Hepatocyte (in vitro differentiated cells): ENCODE measurements at places on chromosomes 3 and 15.

DNA sequence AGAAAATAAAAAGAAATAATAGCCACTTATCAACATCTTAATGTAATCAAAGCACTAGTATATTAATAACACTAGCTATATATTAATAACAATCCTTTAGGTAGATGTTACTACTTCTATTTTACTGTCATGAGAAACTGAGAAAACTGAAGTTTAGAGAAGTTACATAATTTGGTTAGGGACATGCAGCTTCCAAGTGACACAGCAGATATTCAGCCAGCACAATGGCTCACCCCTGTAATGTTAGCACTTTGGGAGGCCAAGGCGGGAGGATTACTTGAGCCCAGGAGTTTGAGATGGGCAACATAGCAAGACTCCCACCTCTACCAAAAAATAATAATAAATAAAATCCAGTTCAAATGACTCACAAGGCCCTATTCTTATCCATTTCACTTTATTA, 1.9 kb upstream of the UBR1 start:
- DNase-seq = no peak
- H3K27me3 ChIP-seq = no peaks in the 10 kb centered on the region
- H3K27ac ChIP-seq = no peak overlapping the region
- no peak overlapping the region for H3K4me3 ChIP-seq

- DNase-seq = no peak
- peak overlapping the region; percentile 72 for H3K27ac ChIP-seq
- no peaks in the 10 kb centered on the region for H3K36me3 ChIP-seq
- H3K4me3 ChIP-seq = no peak overlapping the region
- H3K27me3 ChIP-seq = no peaks in the 10 kb centered on the region
These were observed 26.7 kb downstream of the TBC1D2B start for GRCh38 chr15:78050826-78051225.

DNA sequence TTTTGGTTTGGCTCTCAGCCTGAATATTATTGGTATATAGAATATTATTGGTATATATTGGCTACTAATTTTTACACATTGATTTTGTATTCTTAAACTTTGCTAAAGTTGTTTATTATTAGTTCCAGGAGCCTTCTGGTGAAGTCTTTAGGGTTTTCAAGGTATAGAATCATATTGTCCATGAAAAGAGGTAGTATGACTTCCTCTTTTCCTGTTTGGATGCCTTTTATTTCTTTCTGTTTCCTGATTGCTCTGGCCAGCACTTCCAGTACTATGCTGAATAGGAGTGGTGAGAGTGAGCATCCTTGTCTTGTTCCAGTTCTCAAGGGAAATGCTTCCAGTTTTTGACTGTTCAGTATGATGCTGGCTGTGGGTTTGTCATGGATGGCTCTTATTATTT, 107.3 kb upstream of the LIPC start:
- no peak overlapping the region for H3K27ac ChIP-seq
- H3K4me3 ChIP-seq = no peak overlapping the region

GRCh38 chr3:21795921-21796320, 44.9 kb upstream of the ZNF385D start:
- no peaks in the 10 kb centered on the region for H3K36me3 ChIP-seq
- no peak overlapping the region for H3K4me3 ChIP-seq
- H3K27ac ChIP-seq = no peak overlapping the region

- H3K4me1 ChIP-seq = peaks cover 38% of the 10 kb centered on the region
- no peak overlapping the region for H3K27ac ChIP-seq
- DNase-seq = no peak
- H3K4me3 ChIP-seq = no peak overlapping the region
- H3K36me3 ChIP-seq = no peaks in the 10 kb centered on the region
These were observed 4.9 kb downstream of the NT5DC2 start for GRCh38 chr3:52528586-52529375.

- H3K4me3 ChIP-seq = no peak overlapping the region
- no peaks in the 10 kb centered on the region for H3K4me1 ChIP-seq
- no peak overlapping the region for H3K27ac ChIP-seq
- no peaks in the 10 kb centered on the region for H3K36me3 ChIP-seq
- no peaks in the 10 kb centered on the region for H3K27me3 ChIP-seq
These were observed 333.8 kb downstream of the EPHB1 start for GRCh38 chr3:135128818-135129217.

DNA sequence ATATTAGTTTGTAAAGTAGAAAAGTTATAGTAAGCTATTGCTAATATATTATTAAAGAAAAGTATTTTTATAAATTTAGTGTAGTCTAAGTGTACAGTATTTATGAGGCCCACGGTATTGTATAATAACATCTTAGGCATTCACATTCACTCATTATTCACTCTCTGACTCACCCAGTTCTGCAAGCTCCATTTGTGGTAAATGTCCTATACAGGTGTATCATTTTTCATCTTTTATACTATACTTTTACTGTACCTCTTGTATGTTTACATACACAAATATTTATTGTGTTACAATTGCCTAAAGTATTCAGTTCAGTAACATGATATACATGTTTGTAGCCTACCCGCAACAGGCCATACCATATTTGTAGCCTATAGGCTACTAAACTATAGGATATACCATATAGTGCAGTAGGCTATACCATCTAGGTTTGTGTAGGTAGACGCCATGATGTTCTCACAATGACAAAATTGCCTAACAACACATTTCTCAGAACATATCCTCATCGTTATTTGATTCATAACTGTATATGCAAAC, 246.8 kb upstream of the ALCAM start:
- no peak for DNase-seq
- H3K4me1 ChIP-seq = no peaks in the 10 kb centered on the region

- H3K27me3 ChIP-seq = no peaks in the 10 kb centered on the region
- DNase-seq = no peak
- no peak overlapping the region for H3K4me3 ChIP-seq
These were observed 273.2 kb downstream of the PDZRN3 start for GRCh38 chr3:73351423-73352071.

- no peak for DNase-seq
- H3K4me3 ChIP-seq = no peak overlapping the region
- no peaks in the 10 kb centered on the region for H3K36me3 ChIP-seq
These were observed 55.3 kb upstream of the ITGA11 start for GRCh38 chr15:68487087-68487843.

GRCh38 chr3:56754741-56755417, 46.9 kb downstream of the ARHGEF3 start:
- no peaks in the 10 kb centered on the region for H3K27me3 ChIP-seq
- H3K4me1 ChIP-seq = peaks cover 7% of the 10 kb centered on the region
- no peak overlapping the region for H3K4me3 ChIP-seq
- no peak overlapping the region for H3K27ac ChIP-seq

- no peak for DNase-seq
- H3K4me3 ChIP-seq = no peak overlapping the region
- H3K27me3 ChIP-seq = peaks cover 12% of the 10 kb centered on the region
- no peaks in the 10 kb centered on the region for H3K4me1 ChIP-seq
- no peaks in the 10 kb centered on the region for H3K36me3 ChIP-seq
These were observed 142.8 kb downstream of the POLR2M start for GRCh38 chr15:57849317-57849716.

- no peaks in the 10 kb centered on the region for H3K27me3 ChIP-seq
- H3K4me1 ChIP-seq = peaks cover 27% of the 10 kb centered on the region
- DNase-seq = peak; percentile 15
These were observed 107.9 kb downstream of the P3H2 start for GRCh38 chr3:190012784-190013183.

- no peaks in the 10 kb centered on the region for H3K36me3 ChIP-seq
- H3K27me3 ChIP-seq = no peaks in the 10 kb centered on the region
- no peak overlapping the region for H3K4me3 ChIP-seq
- H3K4me1 ChIP-seq = peaks cover 10% of the 10 kb centered on the region
- peak overlapping the region; percentile 42 for H3K27ac ChIP-seq
These were observed 227.5 kb downstream of the MAGI1 start for GRCh38 chr3:65811086-65811761.

DNA sequence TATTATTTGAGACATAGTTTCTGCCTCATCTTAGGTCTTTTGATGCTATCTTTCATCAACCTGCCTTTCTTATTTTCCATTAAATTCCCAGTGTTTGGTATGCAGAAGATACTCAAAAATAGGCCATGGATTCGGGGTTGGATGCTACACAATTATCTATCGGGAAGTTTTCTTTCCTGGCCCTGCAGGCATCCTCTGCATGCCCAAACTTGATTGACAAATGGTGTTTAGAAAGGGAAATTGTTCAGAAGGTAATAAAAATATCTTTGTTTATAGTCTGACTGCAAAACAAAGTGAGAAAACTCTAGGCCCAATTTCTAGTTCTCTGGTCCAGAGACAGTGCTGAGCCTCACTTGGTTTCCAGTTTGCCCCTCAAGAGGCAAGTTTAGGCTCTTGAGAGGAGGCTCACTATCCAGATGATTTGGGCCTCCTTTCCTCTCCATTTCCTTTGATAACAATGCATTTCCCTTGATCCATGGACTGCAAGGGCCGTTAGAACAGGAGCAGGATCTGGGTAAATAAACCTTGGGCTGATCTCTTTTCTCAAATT, 157.1 kb upstream of the DPH6 start:
- H3K27ac ChIP-seq = no peak overlapping the region
- H3K4me3 ChIP-seq = no peak overlapping the region
- peaks cover 35% of the 10 kb centered on the region for H3K4me1 ChIP-seq
- H3K27me3 ChIP-seq = no peaks in the 10 kb centered on the region
- no peak for DNase-seq
- H3K36me3 ChIP-seq = no peaks in the 10 kb centered on the region

DNA sequence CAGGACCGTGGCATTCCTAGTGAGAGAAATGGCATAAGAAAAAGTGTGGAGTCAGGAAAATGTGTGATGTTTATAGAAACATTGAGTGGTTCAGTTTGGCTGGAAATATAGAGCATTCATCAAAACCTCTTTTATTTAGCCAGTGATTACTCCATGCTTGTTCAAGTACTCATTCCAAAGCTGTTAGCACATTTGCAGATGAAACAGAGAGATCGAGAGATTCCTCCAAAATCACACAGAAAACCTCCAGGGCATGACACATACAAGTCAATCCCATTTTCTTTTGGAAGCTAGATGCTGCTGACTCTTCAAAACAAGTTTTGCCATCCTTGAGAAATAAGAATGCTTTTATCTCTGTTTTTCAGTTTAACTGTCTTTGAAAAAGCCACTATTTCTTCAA, 11.5 kb upstream of the MB21D2 start:
- H3K4me3 ChIP-seq = no peak overlapping the region
- peaks cover 5% of the 10 kb centered on the region for H3K4me1 ChIP-seq
- peak overlapping the region; percentile 53 for H3K27ac ChIP-seq
- no peaks in the 10 kb centered on the region for H3K36me3 ChIP-seq
- H3K27me3 ChIP-seq = no peaks in the 10 kb centered on the region
- DNase-seq = no peak

GRCh38 chr3:48077815-48078214, 61.6 kb upstream of the MAP4 start:
- H3K27ac ChIP-seq = no peak overlapping the region
- H3K27me3 ChIP-seq = no peaks in the 10 kb centered on the region
- H3K36me3 ChIP-seq = no peaks in the 10 kb centered on the region
- no peak overlapping the region for H3K4me3 ChIP-seq
- H3K4me1 ChIP-seq = peaks cover 3% of the 10 kb centered on the region

DNA sequence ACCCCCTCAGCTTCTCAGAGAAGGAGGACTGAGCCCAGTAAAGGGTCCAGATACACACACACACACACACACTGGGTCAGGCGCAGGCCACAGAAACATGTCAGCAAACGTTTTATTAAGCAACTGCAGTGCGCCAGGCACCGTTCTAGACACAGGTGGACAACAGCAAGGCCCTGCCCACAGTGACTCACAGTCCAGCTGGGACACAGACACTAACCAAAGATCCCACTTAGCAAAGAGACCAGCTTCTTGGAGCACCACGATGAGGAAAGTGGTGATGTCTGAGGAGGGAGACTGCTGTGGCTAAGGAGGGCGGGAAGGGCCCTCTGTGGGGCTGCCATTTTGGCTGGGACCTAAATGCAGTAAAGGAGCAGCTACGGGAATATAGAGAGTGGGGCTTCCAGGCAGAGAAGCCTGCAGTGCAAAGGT, 2.8 kb upstream of the VILL start:
- no peak overlapping the region for H3K4me3 ChIP-seq
- peak; percentile 65 for DNase-seq
- no peaks in the 10 kb centered on the region for H3K27me3 ChIP-seq
- H3K36me3 ChIP-seq = no peaks in the 10 kb centered on the region
- peak overlapping the region; percentile 99 for H3K27ac ChIP-seq

- H3K27me3 ChIP-seq = no peaks in the 10 kb centered on the region
- no peaks in the 10 kb centered on the region for H3K4me1 ChIP-seq
- no peak overlapping the region for H3K27ac ChIP-seq
- DNase-seq = no peak
- H3K4me3 ChIP-seq = no peak overlapping the region
- no peaks in the 10 kb centered on the region for H3K36me3 ChIP-seq
These were observed 154.0 kb upstream of the SYNPR start for GRCh38 chr3:63124090-63124489.

GRCh38 chr3:120597445-120598049, 1.4 kb downstream of the NDUFB4 start:
- peaks cover 34% of the 10 kb centered on the region for H3K4me1 ChIP-seq
- H3K27me3 ChIP-seq = no peaks in the 10 kb centered on the region
- no peak overlapping the region for H3K27ac ChIP-seq
- no peak for DNase-seq
- H3K36me3 ChIP-seq = no peaks in the 10 kb centered on the region
- peak overlapping the region; percentile 39 for H3K4me3 ChIP-seq

DNA sequence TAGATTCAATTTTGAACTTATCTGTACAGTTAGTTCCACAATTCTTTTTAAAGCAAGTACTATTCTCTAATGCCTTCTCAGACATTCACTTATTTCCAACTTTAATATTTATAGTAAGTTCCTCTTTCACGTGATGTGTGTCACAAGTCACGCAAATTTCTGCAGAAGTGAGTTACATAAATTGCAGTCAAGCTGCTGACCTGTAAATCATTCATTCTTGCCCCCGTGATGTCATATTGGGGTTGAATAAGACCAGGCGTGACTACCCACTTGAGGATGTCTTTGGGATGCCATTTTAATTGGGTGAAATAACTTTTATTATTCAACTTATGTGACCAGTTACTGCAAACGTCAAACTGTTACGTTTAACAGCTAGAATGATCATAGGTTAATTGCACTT, 15.1 kb downstream of the PPARG start:
- H3K4me1 ChIP-seq = peaks cover 4% of the 10 kb centered on the region
- no peaks in the 10 kb centered on the region for H3K36me3 ChIP-seq
- no peak overlapping the region for H3K4me3 ChIP-seq

- DNase-seq = peak; percentile 34
- no peaks in the 10 kb centered on the region for H3K4me1 ChIP-seq
- no peaks in the 10 kb centered on the region for H3K27me3 ChIP-seq
- no peaks in the 10 kb centered on the region for H3K36me3 ChIP-seq
- H3K27ac ChIP-seq = no peak overlapping the region
- no peak overlapping the region for H3K4me3 ChIP-seq
These were observed 240.1 kb downstream of the ISL2 start for GRCh38 chr15:76576523-76577279.

DNA sequence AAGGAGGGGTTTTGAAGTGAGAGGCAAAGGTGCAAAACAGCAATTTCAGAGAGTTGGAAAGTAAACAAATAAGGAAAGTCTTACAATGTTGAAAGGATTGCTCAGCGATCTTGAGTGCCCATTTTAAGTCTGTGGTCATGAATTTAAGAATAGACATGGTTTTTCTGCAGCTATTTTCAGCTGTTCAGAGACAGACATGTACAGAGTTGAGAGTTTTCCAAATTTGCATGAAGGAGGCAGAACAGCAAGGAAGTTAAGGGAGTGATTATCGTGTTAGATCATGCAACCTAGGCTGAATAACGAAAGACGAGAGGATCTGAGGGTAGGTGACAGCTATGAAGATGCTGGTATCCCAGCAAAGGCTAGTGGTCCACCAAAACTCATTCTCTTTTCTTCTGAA, 37.2 kb downstream of the DET1 start:
- no peaks in the 10 kb centered on the region for H3K27me3 ChIP-seq
- peaks cover 5% of the 10 kb centered on the region for H3K4me1 ChIP-seq
- DNase-seq = no peak

GRCh38 chr3:115968871-115969270, 345.6 kb downstream of the GAP43 start:
- no peaks in the 10 kb centered on the region for H3K36me3 ChIP-seq
- H3K27ac ChIP-seq = no peak overlapping the region
- H3K4me3 ChIP-seq = no peak overlapping the region
- no peaks in the 10 kb centered on the region for H3K27me3 ChIP-seq
- DNase-seq = no peak
